ENCODE measurements at places on chromosomes 11 and 22.

DNA sequence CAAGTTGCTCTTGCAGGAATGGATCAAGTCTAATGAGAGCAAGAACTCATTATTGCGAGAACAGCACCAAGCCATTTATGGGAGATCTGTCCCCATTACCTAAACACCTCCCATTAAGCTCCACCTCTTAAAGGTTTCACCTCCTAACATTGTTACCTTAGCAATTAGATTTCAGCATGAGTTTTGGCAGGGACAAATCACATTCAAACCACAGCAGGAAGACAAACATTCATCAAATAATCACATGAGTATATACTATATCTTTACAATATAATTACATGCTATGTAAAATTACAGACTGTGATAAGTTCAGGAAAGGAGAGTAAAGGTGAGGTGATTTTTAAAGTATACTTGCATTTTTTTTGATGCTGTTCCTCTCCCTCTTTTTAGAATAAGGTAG, 6.6 kb upstream of the TEAD1 start:
- DNase-seq: no peak

DNA sequence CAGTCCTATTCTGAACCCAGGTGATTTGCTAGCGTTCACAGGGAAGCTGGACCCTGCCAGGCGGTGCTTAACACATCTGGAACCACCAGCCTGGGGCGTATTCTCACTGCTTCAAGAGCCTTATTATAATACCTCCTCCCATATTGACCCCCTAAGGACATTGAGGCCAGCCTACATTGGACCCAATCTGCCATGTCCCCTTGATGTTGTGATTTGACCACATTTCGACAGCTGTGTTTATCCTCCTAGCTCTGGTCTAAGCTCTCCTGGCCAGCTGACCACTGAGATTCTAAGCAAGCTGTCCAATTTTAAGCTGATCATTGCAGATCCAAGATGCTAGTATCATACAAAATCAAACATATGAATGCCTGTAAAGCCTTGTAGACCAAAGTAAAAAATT, 148.1 kb upstream of the BLID start:
- DNase-seq: no peak

DNA sequence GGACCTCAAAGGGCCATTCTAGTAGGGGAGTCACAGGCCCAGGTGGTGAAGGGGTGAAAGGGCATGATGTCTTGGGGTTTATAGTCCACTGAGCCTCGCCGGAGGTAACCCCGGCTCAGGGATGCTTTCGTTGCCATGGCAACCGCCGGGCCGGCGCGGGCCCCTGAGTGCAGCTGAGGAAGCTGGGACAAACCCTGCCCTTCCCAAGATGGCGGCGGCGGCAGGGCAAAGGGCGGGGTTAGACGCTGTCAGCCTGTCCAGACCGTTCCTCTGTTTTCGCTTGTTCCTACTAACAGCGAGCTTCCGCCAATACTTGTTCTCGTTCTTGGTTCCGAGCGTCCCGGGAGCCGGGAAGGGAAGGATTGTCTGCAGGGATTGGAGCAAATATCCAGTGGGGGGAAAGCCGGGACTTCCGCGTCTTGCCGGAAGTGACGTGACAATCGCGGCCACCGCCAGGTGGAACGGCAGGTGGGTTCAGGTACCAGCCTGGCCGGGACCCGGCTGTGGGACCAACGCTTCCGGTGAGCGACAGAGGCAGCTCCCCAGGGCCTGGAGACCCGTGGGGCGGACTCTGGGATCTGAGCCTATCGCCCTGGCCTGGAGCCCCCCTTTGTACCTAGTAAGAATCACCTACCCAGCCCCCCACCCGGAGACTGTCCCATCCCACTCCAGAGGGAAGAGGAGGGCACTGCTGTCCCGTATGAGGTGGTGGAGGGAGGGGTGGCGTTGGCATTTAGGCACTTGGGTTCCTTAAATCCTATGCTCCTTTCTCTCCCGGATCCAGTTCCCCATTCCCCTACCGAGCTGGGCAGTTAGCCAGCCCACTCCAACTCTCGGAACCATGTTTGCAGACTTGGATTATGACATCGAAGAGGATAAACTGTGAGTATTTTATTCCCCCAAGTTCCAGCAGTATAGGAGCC, at the start of gene PICK1:
TSS of gene PICK1 (plus strand) at position 436 of the 923 bp plus-strand sequence. CDS start at position 842, 406 bp downstream.
- DNase-seq: peak; percentile 49

GRCh38 chr22:20782596-20783299, 8.8 kb downstream of the SERPIND1 start:
- DNase-seq: no peak

DNA sequence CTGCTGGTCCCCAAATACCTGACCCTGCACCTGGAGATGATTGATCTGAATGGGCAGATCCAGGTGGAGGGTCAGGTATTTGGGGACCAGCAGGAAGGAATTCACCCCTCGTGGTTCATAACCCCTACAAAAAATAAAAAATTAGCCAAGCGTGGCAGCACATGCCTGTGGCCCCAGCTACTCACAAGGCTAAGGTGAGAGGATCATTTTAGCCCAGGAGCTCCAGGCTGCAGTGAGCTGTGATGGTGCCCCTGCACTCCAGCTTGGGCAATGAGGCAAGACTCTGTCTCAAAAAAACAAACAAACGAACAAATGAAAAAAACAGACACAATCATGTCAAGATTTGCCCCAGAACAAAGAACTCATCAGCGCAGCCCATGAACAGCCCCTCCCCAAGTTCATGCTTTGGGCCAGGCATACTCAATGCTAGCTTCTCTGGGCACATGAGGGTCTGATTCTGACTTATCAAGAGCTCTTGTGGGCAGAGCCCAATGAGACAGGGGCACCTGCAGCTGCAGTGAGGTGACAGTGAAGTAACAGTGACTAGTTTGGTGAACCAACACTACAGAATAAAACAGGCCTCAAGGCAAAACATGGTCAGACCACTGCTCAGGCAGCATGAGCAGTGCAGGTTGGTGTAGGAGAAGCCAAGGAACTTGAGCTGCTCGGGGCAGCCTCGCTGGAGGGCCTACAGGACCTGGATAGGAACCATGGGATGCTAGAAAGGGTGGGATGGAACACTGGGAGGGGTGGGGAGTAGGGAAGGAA, 10.2 kb upstream of the FCHSD2 start:
- DNase-seq: no peak

- no peak for DNase-seq
Observed at GRCh38 chr11:10294290-10294953, 403 bp upstream of the SBF2 start.

DNA sequence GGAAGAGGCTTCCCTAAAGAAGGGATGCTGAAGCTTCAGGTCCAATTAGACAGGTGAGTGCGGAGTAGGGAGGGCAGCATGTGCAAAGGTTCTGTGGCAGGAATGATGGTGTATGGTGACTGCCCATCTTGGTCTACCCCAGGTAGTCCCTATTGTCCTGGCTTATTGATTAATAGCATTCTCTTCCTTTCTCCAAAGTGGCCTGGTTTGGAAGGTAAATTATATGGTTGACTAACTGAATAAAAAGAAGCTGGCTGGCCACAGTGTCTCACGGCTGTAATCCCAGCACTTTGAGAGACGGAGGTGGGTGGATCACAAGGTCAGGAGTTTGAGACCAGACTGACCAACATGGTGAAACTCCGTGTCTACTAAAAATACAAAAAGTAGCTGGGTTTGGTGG, 230.5 kb downstream of the MIAT start:
- DNase-seq: no peak

GRCh38 chr11:86620891-86621521, 51.4 kb downstream of the ME3 start:
- DNase-seq: no peak

GRCh38 chr11:47387944-47388696, 9.8 kb upstream of the SPI1 start:
- DNase-seq: no peak

- DNase-seq: no peak
Observed at GRCh38 chr22:38744981-38745380, 10.8 kb downstream of the SUN2 start.

DNA sequence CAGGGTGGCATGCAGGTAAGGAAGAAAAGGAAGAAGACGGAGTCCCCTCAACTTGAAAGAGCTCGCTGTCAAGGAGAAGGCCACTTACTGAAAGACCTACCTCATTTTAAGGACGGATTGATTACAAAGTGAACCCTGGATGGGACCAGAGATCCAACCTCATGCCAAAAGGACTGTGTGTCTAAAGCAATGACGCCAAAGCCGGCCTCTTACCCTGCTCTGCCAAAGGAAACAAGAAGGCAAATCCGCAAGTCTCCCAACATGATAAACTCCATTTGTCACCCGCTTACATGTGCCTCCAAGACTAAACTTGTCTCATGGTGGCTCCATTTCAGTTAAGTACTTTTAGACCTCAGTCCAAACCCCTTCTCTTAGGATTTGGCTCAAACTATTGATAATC, 148.7 kb upstream of the MTMR2 start:
- DNase-seq: no peak

GRCh38 chr11:14578541-14578956, 58.4 kb upstream of the PSMA1 start:
- peak; percentile 48 for DNase-seq

DNA sequence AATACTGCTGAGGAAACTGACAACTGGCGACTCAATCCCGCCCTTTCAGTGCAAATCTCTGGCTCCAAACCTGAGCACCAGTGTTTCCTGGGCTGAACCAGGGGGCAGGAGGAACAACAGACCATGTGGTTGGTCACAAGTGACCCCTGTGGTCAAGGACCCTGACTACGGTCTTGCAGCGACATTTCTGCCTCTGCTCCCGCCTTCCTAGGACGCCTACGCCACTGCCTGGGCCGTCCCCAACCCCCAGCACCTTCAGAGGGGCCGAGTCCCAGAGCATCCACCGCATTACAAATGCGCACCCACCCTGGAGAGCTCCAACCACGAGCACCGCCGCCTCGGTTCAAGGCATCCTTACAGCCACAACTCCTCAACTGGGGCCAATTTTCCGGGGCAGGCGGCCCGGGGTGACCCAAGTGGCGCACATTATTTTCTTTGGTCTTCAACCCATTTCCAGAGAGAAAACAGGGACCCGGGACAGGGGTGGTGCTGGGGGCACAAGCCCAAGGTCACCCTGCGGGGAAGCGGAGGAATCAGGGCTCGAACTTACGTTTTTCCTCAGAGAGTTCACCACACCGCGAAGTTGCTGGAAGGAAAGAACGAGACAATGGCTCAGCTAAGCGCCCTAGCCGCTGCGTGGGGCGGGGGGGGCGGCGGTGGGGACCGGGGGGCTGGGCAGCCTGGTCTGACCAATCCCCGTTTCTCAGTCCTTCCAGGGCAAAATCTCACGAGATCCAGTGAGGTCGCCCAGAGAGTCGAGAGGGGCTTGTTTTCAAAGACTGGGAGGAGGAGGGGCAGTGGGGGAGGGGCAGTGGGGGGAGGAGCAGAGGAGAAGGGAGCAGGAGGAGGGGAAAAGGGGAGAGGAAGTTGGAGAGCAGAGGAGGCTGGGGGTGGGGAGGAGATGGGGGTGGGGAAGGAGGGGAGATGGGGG, 1.8 kb downstream of the PRAME start:
- DNase-seq: no peak

DNA sequence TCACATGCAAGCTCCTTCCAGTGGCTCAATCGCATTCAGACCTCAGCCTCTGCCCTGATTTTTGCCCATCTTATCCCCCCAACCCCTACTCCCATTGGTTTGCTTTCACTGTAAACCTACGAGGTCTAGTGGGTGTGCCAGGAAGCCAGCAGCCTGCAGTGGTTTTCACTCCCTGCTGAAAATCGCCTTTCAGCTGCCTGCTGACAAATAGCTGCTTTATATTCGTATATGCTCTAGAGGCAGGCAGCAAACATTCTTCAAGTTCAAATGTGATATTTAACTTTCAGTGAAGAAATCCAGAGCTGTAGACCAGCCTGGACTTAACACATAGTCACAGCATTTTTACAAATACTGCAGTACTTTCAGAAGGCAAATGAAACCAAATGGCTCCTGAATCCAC, 92.8 kb upstream of the APOA1 start:
- no peak for DNase-seq

Data from activated T-helper 1 cell treated with anti-CD3 and anti-CD28 coated beads, Interleukin-2, amount 50 U/mL, for 16 hours (primary cell).